ENCODE measurements at places on chromosomes 12 and 14. TPM values are rescaled to one million over a fixed set of nuclear protein-coding genes. Genes with fewer than 3 reads are reported as not detected.

Gene CLEC6A
- total RNA-seq, result 0.27 TPM

Gene KLRK1
- total RNA-seq, result 1.2 TPM

Gene HCAR2
- 2.1 TPM for total RNA-seq

Gene DEPDC4
- 1.6 TPM for total RNA-seq

Gene SRRM4
- 21.8 TPM for total RNA-seq

Gene KIF26A
- total RNA-seq, result 31.3 TPM

Gene SIX6
- total RNA-seq, result 44.8 TPM

Gene C1R
- 94.5 TPM for total RNA-seq

Gene CELA1
- total RNA-seq, result not detected

Gene MYF6
- total RNA-seq, result 19.2 TPM

Gene IKZF4
- total RNA-seq, result 6.3 TPM

Gene GLI1
- 7.1 TPM for total RNA-seq

Gene CLEC1B
- 1.5 TPM for total RNA-seq

Gene CNTN1
- 159 TPM for total RNA-seq

Gene GLT8D2
- 57.2 TPM for total RNA-seq

Gene DDX24
- 153 TPM for total RNA-seq

Gene DHRS2
- 0.77 TPM for total RNA-seq

Gene SOX5
- total RNA-seq, result 72.7 TPM

Gene VCPKMT
- total RNA-seq, result 13.7 TPM

Gene CLEC2A
- total RNA-seq, result 1.1 TPM

Gene ACVRL1
- total RNA-seq, result 47.7 TPM

Gene MFAP5
- 96.9 TPM for total RNA-seq

Gene GPR84
- total RNA-seq, result 0.16 TPM

Gene KRT4
- total RNA-seq, result 73.4 TPM

Gene CLEC1A
- total RNA-seq, result 3.7 TPM

Gene CLEC9A
- 0.27 TPM for total RNA-seq

Gene HOXC5
- total RNA-seq, result not detected

Gene APOLD1
- total RNA-seq, result 44.7 TPM

Gene FAM234B
- total RNA-seq, result 25.7 TPM

Gene SYCP3
- not detected for total RNA-seq
